ENCODE measurements at places on chromosomes 13 and 19. TPM values are rescaled to one million over a fixed set of nuclear protein-coding genes. Genes with fewer than 3 reads are reported as not detected.

The NXNL1 gene
- total RNA-seq: not detected

The PSG7 gene
- total RNA-seq: not detected

The KASH5 gene
- 0.42 TPM for total RNA-seq

The PGPEP1 gene
- 45.6 TPM for total RNA-seq

The TEX101 gene
- not detected for total RNA-seq

The ZNF653 gene
- total RNA-seq: 25.1 TPM

The MAP4K1 gene
- 235 TPM for total RNA-seq

The ETV2 gene
- total RNA-seq: 0.70 TPM

The ZNF600 gene
- total RNA-seq: 30.0 TPM

GRCh38 chr13:80469105-80469852 lies 128.4 kb upstream of the SPRY2 start:
- no peak for DNase-seq

- DNase-seq: no peak
Observed at GRCh38 chr13:33742321-33742720, 75.6 kb upstream of the RFC3 start.

DNA sequence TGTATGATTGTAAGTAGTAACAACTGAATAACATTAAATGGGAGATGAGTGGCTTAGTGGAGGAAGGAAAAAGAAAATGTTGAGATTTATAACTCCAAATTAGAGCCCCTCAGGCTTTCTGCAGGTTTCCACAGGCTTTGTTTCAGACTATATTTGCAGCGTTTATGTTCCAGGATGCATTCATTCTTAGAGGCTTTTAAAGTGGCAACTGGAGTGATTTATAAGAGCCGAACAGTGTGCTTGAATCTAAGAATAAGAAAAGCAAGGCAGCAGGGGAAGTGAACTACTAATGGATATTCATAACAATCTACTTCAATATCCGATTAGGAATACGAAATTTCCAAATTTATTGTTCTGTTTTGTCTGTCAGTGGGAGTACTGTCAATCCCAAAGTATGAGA lies 91.0 kb downstream of the UFM1 start:
- DNase-seq: no peak

DNA sequence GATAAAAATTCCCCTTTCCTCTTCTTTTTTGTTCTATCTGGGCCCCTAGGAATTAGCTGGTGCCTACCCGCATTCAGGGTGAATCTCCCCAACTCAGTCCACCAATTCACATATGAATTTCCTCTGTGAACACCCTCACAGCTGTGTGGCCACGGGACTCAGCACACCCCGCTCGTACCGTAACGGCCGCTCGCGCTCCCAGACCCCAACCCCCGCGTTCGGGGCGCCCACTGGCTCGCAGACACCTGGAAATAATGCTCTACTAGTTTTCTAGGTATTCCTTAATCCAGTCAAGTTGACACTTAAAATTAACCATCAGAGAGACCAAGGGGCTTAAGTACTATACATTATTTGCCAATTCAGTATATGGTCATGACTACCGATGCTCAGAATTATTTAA lies 1702.1 kb upstream of the PCDH20 start:
- no peak for DNase-seq

DNA sequence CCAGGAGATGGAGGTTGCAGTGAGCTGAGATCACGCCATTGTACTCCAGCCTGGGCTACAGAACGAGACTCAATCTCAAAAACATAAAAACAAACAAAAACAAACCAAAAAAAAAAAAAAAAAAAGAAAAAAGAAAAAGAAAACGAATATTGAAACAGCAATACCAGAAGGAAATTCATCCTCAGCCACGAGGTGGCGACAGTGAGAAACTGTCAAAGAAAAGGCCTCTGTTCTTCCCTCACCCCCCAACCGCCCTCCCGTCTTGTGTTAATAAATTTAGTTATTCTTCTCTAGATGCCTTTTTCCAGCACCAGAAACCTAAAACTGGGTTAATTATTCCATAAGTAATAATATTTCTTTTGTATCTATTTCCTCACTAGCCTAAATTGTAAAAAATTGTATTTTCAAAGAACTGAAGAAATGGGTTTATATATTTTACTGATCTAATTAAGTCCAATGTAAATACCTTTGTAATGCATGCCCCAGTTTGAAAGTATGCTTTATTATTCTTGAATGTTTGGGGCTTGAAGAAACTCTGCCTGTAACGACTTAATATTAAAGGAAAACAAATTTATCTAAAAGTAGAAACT lies 38.6 kb downstream of the LIG4 start:
- DNase-seq: peak; percentile 34

The PROZ gene
- total RNA-seq: not detected

DNA sequence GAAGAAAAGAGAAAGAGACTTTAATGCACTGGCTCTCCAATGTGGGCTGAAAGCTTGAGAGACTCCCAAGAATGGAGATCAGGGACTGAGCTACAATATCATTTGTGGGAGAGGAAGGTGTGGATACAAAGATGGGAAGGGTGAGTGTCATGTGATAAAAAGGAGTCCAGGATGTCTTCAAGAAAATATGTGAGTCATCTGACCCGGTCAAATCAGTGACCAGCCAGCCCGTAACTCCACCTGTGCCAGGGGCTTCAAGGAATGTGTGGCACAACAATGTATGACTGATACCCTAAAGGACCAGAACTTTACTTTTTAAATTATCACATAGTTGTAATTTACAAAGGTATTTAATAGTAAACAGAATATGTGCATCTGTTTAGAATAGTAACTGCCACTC lies 97.2 kb downstream of the DOCK9 start:
- DNase-seq: no peak

DNA sequence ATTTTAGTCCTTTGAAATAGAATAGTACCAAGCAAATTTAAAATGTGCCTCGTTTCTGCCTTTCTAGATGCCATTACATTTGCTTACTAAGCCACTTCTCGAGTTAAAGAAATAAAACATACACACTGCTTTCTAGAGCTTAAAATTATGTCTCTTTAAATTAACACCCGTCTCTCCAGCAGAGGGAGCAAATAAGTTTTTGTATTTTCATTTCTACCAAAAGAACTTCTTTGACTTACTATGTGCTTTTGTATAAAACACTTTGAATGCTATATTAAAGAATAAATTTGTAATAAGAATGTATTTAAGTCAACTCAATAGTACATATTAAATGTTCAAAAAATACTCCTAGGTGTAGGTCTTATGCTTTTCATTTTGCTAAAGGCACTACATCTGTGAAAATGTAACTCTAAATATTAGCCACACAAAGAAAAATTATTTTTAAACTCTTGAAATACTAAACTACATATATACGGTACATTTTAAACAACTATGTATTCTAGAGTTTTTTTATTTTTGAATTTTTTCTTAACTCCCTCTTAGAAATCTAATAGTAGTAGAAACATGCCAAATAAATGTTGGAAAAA lies 269.3 kb upstream of the MIR17HG start:
- no peak for DNase-seq

The ZNF345 gene
- 7.8 TPM for total RNA-seq

The KLHL1 gene
- total RNA-seq: not detected

- no peak for DNase-seq
Observed at GRCh38 chr19:29478578-29479565, 46.9 kb upstream of the VSTM2B start.

DNA sequence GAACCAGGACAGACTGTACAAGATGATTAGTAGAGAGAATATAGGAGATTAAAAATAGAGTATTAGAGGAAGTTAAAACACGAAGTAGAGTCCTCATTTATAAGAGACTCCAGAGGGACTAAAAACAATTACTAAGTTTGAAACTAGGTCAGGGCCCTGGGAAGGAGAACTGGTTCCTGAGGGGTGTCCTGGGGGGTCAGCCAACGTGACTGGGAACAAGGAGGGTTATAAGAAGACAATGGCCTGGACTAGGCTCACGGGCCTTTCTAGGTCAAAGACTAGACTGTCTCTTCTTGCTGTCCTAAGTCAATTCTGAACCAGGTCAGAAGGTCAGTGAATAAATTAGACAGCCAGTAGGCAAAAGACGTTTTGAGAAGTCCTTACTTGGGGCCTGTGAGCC lies 165.3 kb downstream of the IER2 start:
- no peak for DNase-seq

DNA sequence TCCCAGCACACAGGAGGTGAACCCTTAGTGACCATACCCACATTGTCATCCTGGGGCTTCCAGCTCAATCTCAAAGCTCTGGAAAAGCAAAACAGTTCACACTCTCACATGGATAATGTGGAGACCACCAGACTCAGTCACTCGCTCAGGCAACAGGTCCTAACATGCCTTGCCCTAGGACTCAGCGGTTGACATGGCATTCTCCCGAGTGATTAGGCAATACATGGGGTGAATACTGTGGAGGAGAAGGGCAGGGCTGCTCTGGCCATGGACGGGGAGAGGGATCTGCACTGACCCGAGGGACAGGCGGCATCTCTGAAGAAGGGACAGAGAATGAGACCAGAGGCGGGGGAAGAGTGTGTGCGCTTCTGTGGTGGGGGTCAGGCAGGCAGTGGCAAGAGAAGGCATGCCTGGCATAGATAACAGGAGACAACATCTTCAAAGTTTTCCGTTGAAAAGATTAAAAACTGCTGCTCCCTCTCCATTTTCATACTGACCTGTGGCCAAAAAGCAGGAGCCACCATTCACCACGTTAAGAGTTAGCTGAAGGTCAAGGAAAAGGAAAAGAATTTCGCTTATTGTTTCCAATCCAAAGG lies 44.5 kb upstream of the EPHX3 start:
- DNase-seq: no peak

The TMEM255B gene
- total RNA-seq: 1.6 TPM

The LILRA5 gene
- total RNA-seq: 9.7 TPM

The ADAMTSL5 gene
- 9.9 TPM for total RNA-seq

DNA sequence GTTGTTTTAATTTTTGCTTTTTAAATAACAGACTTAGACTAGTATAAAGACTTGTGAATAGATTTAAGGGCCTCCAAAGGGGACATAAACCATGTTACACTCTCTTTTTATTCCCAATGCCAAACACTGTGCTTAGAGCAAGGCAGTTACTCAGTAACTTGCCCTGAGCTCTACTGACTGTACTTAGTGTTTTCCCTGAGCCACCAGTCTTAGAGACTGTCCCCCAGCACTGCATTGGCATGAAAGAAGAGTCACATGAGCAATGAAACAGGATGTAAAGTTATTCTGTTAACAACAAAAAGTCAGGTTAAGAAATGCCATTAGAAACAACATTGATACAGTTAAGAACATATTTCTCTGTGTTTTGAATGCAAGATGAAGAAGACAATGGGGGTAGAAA lies 187.9 kb downstream of the TBC1D4 start:
- DNase-seq: no peak

DNA sequence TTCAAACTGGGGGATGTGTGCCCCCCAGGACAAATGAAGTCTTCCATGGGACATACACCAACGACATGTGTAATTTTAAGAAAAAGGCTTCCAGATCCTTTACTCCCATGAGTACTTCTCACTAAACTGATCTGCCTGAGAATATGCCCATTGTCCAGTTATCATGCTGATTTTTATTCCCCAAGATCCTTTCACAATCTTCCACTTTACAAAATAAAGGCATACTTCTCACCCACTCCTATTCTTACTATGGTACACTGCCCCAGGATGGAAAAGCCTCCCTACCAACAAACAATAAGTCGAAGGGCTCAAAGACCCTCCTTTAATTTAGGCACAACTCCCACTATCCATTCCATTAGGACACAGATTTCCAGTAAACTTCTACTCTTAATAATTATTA lies 3.5 kb downstream of the SPART start:
- DNase-seq: no peak

DNA sequence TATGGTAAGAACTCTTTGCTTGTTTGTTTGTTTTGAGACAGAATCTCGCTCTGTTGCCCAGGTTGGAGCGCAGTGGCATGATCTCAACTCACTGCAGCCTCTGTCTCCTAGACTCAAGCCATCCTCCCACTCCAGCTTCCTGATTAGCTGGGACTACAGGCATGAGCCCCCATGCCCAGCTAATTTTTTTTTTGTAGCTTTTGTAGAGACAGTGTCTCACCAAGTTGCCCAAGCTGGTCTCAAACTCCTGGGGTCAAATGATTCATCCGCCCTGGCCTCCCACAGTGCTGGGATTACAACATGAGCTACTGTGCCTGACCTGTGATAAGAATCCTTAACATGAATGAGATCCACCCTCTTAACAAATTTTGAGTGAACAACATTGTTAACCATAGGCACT lies 183.9 kb upstream of the TSHZ3 start:
- DNase-seq: no peak
